ENCODE measurements at places on chromosomes 5 and 9. TPM values are rescaled to one million over a fixed set of nuclear protein-coding genes. Genes with fewer than 3 reads are reported as not detected.

The BAG1 gene
- total RNA-seq: 83.4 TPM

The LEAP2 gene
- 1.2 TPM for total RNA-seq

The OXCT1 gene
- 19.9 TPM for total RNA-seq

The STPG3 gene
- total RNA-seq: not detected

DNA sequence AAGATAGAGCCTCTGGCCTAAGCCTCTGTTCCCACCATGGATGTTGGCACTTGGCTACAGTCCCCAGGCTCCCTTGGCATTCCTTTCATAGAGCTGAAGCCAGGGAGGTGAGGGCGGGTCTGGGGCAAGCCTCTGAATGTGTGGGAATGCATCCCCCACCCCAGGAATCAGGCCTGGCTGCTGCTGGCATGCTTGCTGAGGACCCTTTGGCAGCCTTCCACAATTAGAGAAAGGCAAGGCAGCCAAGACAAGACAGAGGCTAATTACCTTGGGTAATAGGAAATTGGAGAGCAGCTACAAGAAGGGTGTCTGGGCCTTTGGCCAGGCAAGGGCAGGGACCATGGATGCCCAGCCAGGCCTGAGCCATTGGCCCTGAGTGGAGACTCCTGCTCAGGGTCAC is 204.4 kb upstream of the TRIM32 start:
- H3K4me3 ChIP-seq: no peak overlapping the region
- H3K36me3 ChIP-seq: no peaks in the 10 kb centered on the region
- no peak overlapping the region for H3K27ac ChIP-seq
- H3K4me1 ChIP-seq: no peaks in the 10 kb centered on the region

- no peak overlapping the region for H3K4me3 ChIP-seq
- H3K36me3 ChIP-seq: no peaks in the 10 kb centered on the region
- DNase-seq: no peak
- no peaks in the 10 kb centered on the region for H3K27me3 ChIP-seq
- H3K4me1 ChIP-seq: no peaks in the 10 kb centered on the region
These were observed 114.0 kb upstream of the BASP1 start for GRCh38 chr5:17103461-17103860.

DNA sequence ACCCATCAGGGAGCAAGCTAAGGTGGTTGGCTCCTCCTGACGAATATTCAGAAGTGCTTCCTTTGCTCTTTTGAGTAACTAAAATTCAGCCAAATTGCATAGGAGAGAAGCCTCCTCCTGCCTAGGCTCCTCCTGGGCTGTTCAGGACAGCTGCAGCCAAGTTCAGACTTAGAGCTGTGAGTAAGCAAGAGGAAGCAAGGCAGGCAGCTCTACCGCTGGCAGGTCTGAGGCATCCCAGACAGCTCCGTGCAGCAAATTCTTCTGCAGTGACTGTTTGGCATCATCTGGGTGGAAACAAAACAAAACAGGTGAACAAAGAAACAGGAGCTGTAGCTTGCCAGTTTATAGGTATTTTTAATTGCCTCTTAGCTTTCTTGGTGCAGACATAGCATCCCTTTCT is 421.0 kb downstream of the GADD45G start:
- DNase-seq: no peak
- peaks cover 17% of the 10 kb centered on the region for H3K4me1 ChIP-seq
- H3K4me3 ChIP-seq: no peak overlapping the region
- no peak overlapping the region for H3K27ac ChIP-seq

DNA sequence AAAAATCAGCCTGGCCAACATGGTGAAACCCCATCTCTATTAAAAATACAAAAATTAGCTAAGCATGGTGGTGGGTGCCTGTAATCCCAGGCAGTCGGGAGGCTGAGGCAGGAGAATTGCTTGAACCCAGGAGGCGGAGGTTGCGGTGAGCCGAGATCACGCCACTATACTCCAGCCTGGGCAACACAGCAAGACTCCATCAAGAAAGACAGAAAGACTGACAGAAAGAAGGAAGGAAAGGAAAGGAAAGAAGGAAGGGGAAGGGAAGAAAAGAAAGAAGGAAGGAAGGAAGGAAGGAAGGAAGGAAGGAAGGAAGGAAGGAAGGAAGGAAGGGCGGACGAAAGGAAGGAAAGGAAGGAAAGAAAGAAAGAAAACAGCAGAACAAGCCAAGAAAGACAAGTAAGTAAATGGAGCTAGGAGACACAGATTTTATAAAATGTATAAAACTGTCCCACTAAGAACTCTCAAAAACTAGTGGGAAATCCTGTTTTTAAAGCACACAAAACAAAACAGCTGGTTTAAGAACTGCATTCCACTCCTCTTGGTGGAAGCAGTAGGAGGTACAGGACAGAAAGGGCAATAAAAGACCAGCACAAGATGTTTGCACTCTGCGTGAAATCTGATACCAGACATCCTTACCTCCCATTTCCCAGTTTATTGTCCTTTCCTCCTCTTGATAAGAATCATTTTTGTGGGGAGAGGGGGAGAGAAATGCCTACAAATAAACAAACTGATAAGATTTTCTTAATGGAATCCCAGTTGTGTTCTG is 46.7 kb downstream of the MYO10 start:
- H3K27me3 ChIP-seq: no peaks in the 10 kb centered on the region
- no peak overlapping the region for H3K27ac ChIP-seq
- no peak overlapping the region for H3K4me3 ChIP-seq
- no peaks in the 10 kb centered on the region for H3K4me1 ChIP-seq
- DNase-seq: no peak

- H3K36me3 ChIP-seq: peaks cover 40% of the 10 kb centered on the region
- H3K4me3 ChIP-seq: no peak overlapping the region
- H3K27me3 ChIP-seq: no peaks in the 10 kb centered on the region
- no peak overlapping the region for H3K27ac ChIP-seq
- no peaks in the 10 kb centered on the region for H3K4me1 ChIP-seq
These were observed 15.8 kb downstream of the MRPL22 start for GRCh38 chr5:154956712-154957111.

DNA sequence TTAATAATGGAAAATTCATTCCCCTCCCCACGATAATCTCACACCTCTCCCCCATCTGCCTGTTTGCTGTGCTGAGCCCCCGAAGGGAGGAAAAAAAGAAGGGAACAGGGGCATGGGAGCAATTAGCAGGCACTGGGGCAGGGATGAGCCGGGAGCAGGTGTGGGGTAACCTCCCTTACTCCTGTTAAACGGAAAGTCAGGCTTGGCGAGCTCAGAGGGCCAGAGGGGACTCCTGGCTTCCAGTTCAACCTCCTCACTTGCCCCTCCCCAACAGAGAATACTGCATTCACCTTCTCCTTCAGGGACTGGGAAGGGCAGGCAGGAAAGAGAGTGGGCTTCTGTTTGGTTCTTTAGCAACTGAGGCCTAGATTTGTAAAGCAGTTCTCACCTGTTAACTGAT is 1.6 kb downstream of the AFAP1L1 start:
- no peak overlapping the region for H3K4me3 ChIP-seq
- no peaks in the 10 kb centered on the region for H3K36me3 ChIP-seq
- peaks cover 12% of the 10 kb centered on the region for H3K27me3 ChIP-seq
- H3K27ac ChIP-seq: no peak overlapping the region

- no peaks in the 10 kb centered on the region for H3K4me1 ChIP-seq
- no peak overlapping the region for H3K27ac ChIP-seq
- DNase-seq: no peak
- H3K4me3 ChIP-seq: no peak overlapping the region
- H3K27me3 ChIP-seq: no peaks in the 10 kb centered on the region
- H3K36me3 ChIP-seq: peaks cover 24% of the 10 kb centered on the region
These were observed 85.8 kb downstream of the RIC1 start for GRCh38 chr9:5714501-5715401.

- no peak overlapping the region for H3K4me3 ChIP-seq
- peaks cover 27% of the 10 kb centered on the region for H3K36me3 ChIP-seq
- no peak overlapping the region for H3K27ac ChIP-seq
These were observed 9.8 kb downstream of the PIK3R1 start for GRCh38 chr5:68225188-68225910.

DNA sequence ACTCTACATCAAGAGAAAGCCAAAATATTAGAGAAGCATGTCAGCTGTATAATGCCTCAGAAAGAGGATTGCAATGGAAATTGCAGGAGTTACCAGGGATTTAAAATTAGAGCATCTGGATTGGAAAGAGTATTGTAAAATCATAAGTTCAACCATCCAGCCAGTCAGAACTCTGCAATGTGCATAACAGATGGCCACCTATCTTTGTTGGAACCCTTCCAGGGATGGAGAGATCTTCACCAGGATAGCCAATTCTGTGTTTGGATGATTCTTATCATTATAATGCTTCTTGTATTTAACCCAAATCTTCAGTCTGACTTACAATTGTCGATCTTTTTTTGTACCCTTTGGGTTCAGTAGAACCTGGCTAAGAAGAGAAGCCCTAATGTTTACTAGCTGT is 164.4 kb downstream of the TLR4 start:
- H3K27me3 ChIP-seq: peaks cover 8% of the 10 kb centered on the region
- no peak for DNase-seq
- no peak overlapping the region for H3K4me3 ChIP-seq

- no peak overlapping the region for H3K27ac ChIP-seq
- no peaks in the 10 kb centered on the region for H3K27me3 ChIP-seq
- no peaks in the 10 kb centered on the region for H3K36me3 ChIP-seq
- H3K4me1 ChIP-seq: no peaks in the 10 kb centered on the region
- no peak overlapping the region for H3K4me3 ChIP-seq
These were observed 418.1 kb upstream of the KLF4 start for GRCh38 chr9:107907715-107908114.

DNA sequence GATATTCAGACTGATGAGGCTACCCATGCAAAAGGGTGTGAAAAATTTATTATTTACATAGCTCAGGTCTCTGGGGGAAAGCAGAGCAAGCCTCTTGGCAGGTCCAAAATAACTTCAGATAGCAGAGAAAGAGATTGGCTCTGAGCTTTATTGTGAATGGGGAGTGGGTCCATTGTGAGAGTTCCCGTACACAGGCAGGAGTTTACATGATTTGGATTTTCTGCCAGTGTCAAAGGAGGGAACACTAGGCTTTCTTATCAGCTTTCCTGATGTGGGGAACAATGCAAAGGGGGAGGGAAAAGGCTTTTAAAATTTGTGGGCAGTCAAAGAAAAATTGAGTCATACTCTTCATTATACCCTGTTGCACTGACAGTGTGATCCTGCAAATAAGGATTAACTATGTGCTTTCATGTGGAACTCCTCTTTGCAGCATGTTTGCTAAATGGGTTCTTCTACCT is 615.0 kb upstream of the RIOK2 start:
- H3K27me3 ChIP-seq: no peaks in the 10 kb centered on the region
- DNase-seq: no peak
- no peaks in the 10 kb centered on the region for H3K36me3 ChIP-seq
- H3K4me3 ChIP-seq: no peak overlapping the region

DNA sequence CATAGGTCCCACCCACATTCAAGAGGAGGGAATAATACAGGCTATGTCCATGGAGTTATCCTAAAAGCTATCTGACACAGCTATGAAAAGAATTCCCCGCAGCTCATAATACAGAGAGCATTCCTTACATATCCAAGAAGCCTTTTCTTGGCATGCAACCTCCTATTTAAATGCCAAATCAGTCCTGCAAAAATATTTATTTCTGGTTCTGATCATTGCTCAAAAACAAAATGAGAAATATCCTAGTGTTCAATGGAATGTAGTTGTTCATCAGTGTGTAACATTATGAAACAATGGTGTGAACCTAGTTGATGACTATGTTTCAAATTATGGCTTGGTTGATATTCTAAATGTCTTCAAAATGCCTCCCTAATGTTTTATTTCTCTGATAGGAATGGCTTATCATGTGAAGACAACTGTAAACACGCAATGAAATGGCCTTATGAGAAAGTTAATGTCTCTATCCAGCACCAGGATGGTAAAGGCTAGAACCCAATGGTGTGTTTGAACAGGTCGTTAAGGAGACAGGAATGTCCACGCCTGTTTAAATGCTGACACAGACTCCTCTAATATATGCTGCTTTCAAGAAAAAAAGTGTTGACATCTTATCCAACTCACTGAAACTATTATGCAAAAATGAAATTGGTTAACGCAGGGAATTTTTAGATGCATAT is 126.7 kb upstream of the CDH6 start:
- no peak overlapping the region for H3K27ac ChIP-seq
- no peaks in the 10 kb centered on the region for H3K4me1 ChIP-seq
- H3K4me3 ChIP-seq: no peak overlapping the region
- H3K36me3 ChIP-seq: no peaks in the 10 kb centered on the region
- no peaks in the 10 kb centered on the region for H3K27me3 ChIP-seq

DNA sequence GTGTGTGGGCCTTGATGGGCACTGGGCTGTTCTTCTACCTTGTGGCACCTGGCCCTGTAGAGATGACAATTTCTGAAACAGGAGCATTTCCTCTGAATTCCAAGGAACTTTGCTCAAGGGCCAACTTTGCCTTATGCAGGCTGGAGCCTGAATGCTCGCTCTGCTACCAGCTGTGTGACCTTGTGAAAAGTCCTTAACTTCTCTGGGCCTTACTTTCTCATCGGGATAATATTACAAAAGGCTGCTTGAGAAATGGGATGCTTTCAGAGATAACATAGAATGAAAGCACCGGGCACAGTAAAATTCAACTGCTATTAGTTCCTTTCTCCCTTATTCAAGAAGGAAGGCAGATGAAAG is 58.8 kb downstream of the GADD45G start:
- H3K4me3 ChIP-seq: no peak overlapping the region
- peaks cover 21% of the 10 kb centered on the region for H3K4me1 ChIP-seq
- H3K36me3 ChIP-seq: no peaks in the 10 kb centered on the region
- no peaks in the 10 kb centered on the region for H3K27me3 ChIP-seq

- H3K27me3 ChIP-seq: no peaks in the 10 kb centered on the region
- H3K36me3 ChIP-seq: no peaks in the 10 kb centered on the region
- H3K4me1 ChIP-seq: no peaks in the 10 kb centered on the region
These were observed 116.5 kb downstream of the BRINP1 start for GRCh38 chr9:119252671-119253299.

- no peaks in the 10 kb centered on the region for H3K36me3 ChIP-seq
- DNase-seq: no peak
- H3K4me3 ChIP-seq: no peak overlapping the region
- H3K4me1 ChIP-seq: no peaks in the 10 kb centered on the region
- no peak overlapping the region for H3K27ac ChIP-seq
These were observed 317.0 kb upstream of the IRX4 start for GRCh38 chr5:2199697-2200096.

DNA sequence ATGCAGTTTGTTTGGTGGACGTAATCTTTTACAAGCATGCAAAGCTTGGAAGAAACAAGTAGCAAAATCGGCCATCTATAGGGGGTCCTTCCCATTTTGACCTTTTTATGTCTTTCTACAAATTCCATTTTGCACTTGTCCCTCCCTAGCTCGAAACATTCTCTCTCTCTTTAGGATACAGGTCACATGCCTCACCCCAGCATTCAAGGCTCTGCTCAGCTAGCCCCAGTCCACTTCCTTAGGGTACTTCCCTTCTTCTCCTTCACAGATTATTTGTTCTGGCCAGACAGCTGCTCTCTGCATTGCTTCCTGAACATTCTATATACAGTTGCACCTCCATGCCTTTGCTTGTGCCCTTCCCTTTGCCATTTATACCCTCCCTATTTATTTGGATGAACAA is 31.7 kb upstream of the TRIM14 start:
- no peak for DNase-seq
- peaks cover 11% of the 10 kb centered on the region for H3K4me1 ChIP-seq
- H3K4me3 ChIP-seq: no peak overlapping the region
- H3K27ac ChIP-seq: no peak overlapping the region

GRCh38 chr9:125332527-125332926 is 70.9 kb downstream of the GAPVD1 start:
- no peak for DNase-seq
- no peaks in the 10 kb centered on the region for H3K27me3 ChIP-seq
- no peak overlapping the region for H3K4me3 ChIP-seq
- H3K27ac ChIP-seq: no peak overlapping the region
